ENCODE measurements at places on chromosomes 12 and 14.

DNA sequence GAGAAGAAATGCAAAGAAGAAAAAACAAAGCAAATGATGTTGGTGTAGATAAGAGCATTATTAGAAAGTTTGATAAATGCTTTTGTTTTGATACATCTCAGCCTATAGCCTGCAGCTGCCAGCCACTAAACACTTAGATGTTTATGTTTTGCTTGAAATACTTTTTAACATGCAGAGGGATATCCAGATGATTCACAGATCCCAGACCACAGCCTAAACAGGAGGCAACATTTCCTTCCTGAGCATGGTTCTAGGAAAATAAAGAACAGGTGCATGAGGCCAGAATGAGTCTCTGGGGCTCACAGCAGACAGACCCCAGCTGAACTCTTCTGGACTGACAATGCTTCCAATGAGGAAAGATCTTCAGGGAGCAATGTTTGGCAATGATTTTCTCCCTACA, 103.7 kb upstream of the EEA1 start:
- no peak for DNase-seq

DNA sequence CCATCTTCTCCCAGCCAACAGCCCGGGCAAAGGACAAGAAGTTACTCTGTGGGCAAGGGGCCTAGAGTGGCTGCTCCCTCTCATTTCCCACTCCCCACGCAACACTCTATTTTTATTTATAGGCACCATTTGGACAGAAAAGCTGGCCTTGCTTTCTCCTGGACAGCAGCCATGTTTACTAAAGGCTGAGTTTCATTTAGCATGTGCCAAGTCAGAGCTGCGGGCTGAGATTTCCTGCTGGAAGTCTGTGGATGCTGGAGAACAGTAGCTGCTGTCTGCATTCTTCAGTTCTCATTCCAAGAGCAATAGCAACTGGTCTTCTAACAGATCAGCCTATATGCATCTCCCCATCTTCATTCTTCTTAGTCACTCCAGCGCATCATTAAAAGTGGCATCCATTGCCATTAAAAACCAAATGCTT, 8.3 kb downstream of the COL2A1 start:
- no peak for DNase-seq

DNA sequence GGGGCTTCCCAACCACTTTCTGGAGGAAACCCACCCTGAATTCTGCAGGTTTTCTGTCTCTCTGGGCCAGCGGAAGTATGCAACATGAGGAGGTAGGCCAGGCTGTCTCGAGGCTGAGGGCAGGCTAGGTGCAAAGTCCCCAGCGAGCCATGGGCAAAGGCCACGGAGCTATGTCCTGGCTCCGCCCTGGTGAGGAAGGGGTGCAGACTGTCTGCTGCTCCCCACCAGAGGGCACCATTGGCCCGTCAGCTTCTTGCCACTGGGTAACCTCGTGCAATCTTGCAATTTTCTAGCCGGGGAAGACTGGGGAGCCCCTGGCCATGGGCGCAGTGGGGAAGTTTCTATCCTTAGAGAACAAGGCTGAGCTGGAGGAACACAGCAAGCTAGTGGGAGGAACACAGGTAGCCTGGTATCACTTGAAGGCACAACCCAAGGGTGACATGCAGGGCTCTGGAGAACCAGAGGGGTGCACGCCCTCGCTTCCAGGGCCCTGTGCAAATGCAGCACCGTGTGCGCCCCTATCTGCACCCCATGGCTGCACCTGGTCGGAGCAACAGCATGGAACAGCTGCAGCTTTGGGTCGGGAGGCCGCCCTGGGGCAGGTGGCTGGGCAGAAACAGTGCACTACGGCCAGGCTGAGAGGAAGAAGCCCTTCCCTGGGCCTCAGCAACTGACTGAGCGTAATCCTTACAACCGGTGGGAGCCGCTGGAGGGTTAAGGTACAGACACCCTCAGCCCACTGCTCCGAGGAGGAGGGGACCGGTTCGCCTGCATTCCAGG, 27.6 kb upstream of the RPLP0 start:
- peak; percentile 86 for DNase-seq

GRCh38 chr12:118103201-118103600, 610 bp downstream of the VSIG10 start:
- peak; percentile 41 for DNase-seq

DNA sequence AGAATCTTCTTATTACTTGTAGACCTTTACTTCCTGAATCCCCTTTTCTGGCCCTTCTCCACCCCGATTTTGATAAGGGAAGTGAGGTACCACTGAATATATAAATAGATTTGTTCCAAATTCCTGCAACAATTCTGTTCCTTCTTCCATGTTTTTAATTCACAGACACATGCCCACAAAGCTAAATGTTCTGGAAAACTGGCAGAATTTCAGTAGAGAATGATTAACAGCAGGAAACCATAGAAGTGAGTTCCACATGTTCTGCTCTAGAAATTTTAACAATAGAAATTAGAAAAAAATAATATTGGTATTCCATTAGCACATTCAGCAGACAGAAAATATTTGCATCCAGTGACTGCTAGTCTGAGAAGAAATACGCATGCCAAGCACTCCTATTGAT, 139.6 kb downstream of the SLC2A13 start:
- DNase-seq, result no peak
